ENCODE measurements at places on chromosomes 6 and 20. TPM values are rescaled to one million over a fixed set of nuclear protein-coding genes. Genes with fewer than 3 reads are reported as not detected.
A peak's percentile ranks its signal among the peaks of the same experiment; 100 is the strongest.

- DNase-seq = no peak
Observed at GRCh38 chr6:144181639-144182038, 31.3 kb downstream of the STX11 start.

DNA sequence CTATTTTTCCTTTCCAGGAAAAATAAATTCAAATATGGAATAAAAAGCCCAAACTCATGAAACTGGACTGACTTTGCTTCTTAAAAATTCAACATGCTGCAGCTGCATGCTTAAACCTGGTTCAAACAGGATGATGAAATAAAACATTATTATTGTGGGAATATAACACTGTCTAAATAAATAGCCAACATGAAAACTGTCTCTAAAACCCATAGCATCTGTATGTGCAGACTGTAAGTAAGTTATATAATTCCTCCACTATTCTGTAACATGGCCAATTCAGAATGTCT is 30.4 kb upstream of the AHI1 start:
- DNase-seq = no peak

GRCh38 chr20:8342391-8342790 is 210.3 kb downstream of the PLCB1 start:
- DNase-seq = no peak

GRCh38 chr6:117518870-117519269 is 36.4 kb downstream of the DCBLD1 start:
- no peak for DNase-seq

- no peak for DNase-seq
Observed at GRCh38 chr6:72260489-72260888, 361.4 kb upstream of the KCNQ5 start.

DNA sequence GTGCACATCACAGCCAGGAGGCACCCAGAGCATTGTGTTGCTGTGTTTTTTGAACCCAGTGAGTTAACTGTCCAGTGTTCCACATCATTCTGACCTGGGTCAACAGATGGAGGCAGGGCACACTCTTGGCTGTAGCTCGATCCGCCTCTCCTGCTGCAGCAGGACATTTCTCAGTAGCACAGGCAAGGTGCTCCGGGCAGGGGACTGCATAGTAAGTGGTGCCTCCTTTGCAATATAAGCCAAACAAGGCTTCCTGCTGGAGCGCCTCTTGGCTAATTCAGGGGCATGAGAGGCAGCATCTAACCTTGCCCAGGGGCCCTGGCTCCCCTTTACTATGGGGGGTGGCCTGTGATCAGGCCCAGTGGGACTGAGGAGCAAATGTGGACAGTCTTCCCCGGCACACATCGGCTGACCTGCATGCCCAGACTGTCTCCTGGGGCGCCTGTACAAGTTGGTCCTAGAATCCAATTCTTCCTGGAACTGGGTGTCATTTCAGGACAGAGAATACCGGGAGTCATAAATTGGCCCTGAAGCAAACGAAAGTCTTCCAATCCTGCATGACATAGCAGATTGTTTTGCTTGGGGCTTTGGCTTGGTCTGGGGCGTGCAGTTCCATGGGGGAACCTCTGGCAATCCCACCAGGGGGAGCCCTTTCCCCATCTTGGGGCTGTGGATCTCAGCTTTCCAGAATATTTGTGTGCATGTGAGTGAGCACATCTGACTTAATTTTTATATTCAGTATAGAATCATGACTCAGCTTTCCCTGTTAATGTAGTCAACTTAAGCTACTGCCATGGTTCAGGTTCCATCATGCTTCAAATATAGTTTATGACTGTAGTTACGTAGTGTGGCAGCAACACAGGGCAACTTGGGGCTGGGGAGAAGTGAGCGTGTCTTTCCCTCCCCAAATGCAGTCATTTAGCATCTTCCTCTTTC is 56.0 kb upstream of the DDR1 start:
- DNase-seq = peak; percentile 96

GRCh38 chr6:158803733-158804143 is 15.4 kb downstream of the EZR start:
- no peak for DNase-seq

Gene TP53TG5
- polyA plus RNA-seq = not detected

Gene ID4
- polyA plus RNA-seq = 4.4 TPM

GRCh38 chr6:4008324-4009047 is 70.5 kb downstream of the FAM217A start:
- no peak for DNase-seq

Gene MTFR2
- 6.1 TPM for polyA plus RNA-seq

- no peak for DNase-seq
Observed at GRCh38 chr20:16541226-16541625, 32.0 kb downstream of the KIF16B start.

- DNase-seq = no peak
Observed at GRCh38 chr6:3523271-3523670, 66.4 kb upstream of the SLC22A23 start.

DNA sequence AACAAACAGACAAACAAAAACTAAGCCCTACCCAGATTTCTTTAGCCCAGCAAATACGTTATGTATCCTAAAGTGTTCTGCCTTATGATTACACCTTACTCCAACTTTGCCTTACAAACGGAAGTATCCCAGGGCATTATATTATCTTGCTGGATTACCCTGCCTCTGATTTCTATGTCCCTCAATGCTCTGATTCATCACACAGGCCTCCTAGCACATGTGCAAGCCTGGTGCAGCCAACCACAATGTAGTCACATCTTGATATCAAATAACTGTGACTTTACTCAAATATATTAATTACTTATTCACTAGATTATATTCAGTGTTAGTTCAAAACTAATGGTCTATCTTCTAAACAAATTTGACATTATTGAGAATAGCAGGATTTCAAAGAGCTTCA is 598.6 kb downstream of the TBC1D32 start:
- DNase-seq = no peak

Gene AVP
- not detected for polyA plus RNA-seq

GRCh38 chr20:10059006-10059405 is 24.2 kb downstream of the ANKEF1 start:
- no peak for DNase-seq

DNA sequence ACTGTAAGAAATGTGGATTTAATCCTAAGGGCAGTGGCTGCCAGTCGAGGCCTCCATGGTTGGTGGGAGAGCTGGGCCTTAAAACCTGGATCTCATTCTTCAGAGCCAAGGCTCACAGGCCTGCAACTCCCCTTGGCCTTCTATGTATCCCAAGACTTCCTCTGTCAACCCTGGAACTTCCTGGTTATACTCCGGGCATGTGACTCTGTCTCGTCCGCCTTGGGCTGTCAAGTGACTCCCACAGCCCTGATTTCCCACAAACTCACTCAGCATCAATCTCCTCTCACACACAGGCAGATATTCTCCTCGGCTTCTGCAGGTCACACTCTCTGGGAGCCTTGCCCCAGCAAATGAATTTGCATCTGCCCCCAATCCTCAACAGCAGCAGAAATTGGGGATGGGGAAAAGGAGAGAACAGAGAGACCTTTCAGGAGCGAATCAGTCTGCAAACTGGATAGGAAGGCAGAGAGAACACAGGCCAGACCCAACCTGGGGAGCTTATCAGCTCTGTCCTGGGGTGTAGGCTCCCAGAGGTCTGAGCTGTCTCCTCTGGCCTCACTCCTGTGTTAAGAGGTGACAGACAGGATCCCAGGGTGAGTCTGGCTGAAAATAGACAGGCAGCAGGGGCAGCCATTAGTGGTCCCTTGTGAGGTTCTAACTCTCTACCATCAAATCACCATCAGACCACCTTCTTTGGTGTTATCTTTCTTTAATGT is 30.4 kb upstream of the PREX1 start:
- no peak for DNase-seq

- DNase-seq = no peak
Observed at GRCh38 chr6:23349521-23350147, 776.4 kb upstream of the NRSN1 start.

Gene RAE1
- 13.8 TPM for polyA plus RNA-seq

- DNase-seq = no peak
Observed at GRCh38 chr6:44489910-44490604, 102.6 kb downstream of the CDC5L start.

Gene C6orf15
- not detected for polyA plus RNA-seq

Gene PPP1R3G
- polyA plus RNA-seq = 0.63 TPM

- no peak for DNase-seq
Observed at GRCh38 chr20:41061155-41061554, 32.5 kb downstream of the TOP1 start.

DNA sequence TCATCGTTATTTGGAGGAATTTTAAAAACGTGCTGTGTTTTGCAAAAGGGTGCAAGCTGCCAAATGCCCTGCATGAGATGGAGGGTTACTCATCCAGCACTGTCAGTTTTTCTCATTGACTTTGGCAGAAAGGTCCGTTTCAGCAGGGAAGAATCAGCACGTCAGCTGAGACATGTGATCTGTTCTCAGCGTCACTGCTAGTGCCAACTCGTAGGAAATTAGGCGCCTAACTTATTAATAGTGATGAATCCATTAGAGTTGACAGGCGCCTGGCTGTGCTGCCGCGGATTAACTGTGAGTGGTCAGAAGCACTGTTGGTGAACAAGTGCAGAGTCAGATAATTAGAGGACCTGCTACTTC is 175.5 kb upstream of the FOXQ1 start:
- no peak for DNase-seq

Gene KIF6
- polyA plus RNA-seq = under 0.01 TPM

Gene POU3F2
- polyA plus RNA-seq = not detected

Gene OPN5
- polyA plus RNA-seq = not detected

- no peak for DNase-seq
Observed at GRCh38 chr20:6142348-6142993, 19.6 kb upstream of the FERMT1 start.

DNA sequence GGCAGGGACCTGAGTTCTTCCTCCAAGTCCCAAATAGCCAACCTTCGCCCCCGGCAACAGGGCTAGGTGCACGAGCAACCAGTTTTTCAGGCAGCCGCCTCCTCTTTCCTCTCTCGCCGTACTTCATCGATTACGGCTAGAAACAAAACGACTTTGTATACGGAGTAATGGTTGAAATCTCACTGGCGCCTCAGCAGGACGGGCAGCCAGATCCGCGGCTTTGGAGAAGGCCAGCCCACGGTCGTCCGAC is 333 bp upstream of the SMIM13 start:
- no peak for DNase-seq

GRCh38 chr20:906001-906520 is 10.1 kb downstream of the ANGPT4 start:
- no peak for DNase-seq

Gene CENPW
- 22.2 TPM for polyA plus RNA-seq

DNA sequence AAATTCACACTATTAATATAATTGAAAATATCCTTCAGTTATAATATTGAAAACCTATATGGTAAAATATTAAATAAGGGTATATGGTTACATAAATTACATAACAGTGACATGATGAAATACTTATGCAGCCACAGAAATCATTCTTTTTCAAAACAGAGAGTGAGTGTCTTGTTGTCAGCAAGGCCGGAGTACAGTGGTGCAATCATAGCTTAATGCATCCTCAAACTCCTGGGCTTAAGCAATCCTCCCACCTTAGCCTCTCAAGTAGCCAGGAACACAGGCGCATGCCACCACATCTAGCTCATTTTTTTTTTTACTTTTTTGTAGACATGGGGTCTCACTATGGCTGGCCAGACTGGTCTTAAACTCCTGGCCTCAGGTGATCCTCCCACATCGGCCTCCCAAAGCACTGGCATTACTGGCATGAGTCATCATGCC is 40.4 kb downstream of the FAM8A1 start:
- no peak for DNase-seq

Gene RSPH4A
- polyA plus RNA-seq = not detected

Gene NKX2-2
- 0.23 TPM for polyA plus RNA-seq

DNA sequence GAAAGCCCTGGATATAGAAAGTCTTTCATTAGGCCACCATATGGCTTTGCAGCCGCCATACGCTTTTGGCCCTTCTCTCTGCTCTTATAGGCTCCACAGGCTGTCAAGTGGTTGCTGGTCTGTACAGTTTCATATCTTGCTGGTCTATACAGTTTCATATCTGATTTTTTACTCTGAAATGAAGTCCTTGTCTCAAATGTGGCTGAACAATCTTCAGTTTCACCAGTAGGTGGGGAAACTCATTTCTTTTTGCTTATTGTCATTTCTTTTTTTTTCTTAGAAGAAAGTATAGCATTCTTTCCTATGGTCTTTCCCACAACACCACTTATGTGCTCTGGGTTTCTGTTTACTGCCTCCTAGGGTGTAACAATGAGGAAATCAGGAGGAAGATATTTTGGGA is 771.4 kb upstream of the MMS22L start:
- DNase-seq = no peak

DNA sequence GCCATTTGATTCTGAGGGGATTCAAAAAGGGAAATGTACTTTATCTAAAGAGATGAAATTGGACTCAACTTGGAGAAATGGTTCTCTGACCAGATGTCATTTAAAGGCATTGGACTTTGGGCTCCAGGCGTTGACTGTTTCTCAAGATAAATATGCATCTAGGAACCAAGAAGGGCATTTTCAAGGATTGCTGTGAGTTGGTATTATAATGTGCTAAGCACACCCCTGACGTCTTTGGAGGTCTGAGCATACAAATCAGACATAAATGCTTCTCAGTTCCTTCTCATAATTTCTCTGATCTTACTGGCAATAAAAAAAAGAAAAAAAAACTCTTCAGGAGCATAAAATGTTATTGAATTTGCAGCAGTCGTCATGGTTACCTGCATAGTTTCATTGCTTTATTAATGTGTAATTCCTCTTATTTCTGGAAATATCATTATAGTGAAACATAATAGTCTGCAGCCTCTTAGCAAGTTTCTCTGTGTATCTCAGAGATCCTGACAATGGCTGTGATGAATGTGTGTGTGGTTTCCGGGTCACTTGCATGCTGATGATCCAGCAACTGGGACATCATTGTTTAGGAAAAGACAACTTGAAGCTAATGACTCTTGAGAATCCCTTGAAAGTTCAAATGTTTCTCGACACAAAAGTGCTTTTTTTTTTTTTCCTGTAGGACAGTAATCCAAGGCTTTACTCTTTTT is 136.0 kb downstream of the AIG1 start:
- no peak for DNase-seq

Gene ARMC2
- polyA plus RNA-seq = 2.5 TPM

DNA sequence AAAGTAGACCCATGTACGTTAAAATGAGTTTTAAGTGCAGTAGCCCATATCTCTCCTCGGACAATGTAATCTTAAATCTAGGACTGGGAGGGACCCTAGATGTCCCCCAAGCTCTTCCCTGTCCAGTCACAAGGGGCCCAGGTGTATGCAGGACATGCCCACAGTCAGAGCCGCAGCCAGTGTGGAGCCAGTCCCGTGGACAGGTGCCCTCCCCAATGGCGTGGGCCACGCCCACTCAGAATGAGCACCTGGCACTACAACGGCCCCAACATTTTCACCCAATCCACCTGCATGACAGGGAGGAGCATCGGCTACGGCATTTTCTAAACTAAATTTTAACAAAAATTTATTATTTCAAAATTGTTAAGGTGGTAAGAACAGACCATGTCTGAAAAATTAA is 53.2 kb downstream of the WDR27 start:
- DNase-seq = peak; percentile 32

Measured in sigmoid colon (tissue), 7 donors.